ENCODE measurements at places on chromosomes 1 and 21. TPM values are rescaled to one million over a fixed set of nuclear protein-coding genes. Genes with fewer than 3 reads are reported as not detected.

DNA sequence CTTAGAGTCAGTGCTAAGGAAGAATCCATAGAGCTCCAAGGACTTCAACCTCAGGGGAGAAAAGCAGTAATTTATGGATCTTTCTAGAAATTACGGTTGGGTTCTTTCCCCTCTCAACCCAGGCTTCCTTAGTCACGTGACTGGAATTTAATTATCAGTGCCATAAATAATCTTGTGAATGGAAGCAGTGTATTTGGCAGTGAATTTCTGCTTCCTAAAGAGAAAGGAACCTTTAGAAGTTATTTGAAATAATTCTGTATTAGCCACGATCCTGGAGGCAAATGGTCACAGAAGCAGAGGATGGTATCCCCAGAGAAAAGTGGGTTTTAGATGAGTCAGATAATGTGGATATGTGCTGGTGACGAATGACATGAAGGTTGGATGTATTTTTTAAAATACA lies 89.6 kb downstream of the NFIA start:
- DNase-seq = no peak
- H3K4me1 ChIP-seq = peaks cover 16% of the 10 kb centered on the region
- no peak overlapping the region for H3K4me3 ChIP-seq
- no peak overlapping the region for H3K27ac ChIP-seq
- no peaks in the 10 kb centered on the region for H3K27me3 ChIP-seq
- H3K36me3 ChIP-seq = no peaks in the 10 kb centered on the region

DNA sequence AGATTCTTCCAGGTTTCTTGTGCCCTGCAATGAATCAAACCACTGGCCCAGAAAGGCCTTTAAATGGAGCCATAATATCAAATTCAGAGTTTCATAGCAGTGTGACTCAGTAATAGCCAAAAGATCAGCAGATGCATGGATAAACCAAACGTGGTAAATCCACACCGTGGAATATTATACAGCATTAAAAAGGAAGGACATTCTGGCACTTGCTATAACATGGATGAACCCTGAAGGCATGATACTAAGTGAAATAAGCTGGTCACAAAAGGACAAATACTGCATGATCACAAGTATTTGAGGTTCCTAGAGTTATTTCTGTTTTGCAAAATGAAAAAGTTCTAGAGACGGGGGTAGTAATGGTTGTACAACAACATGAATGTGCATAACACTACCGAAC lies 140.1 kb downstream of the TOMM20 start:
- no peaks in the 10 kb centered on the region for H3K36me3 ChIP-seq
- H3K4me3 ChIP-seq = no peak overlapping the region
- H3K27ac ChIP-seq = peak overlapping the region; percentile 86
- no peaks in the 10 kb centered on the region for H3K27me3 ChIP-seq
- no peak for DNase-seq
- peaks cover 43% of the 10 kb centered on the region for H3K4me1 ChIP-seq

- peak overlapping the region; percentile 85 for H3K4me3 ChIP-seq
- peak; percentile 75 for DNase-seq
- H3K27ac ChIP-seq = peak overlapping the region; percentile 88
- peaks cover 19% of the 10 kb centered on the region for H3K36me3 ChIP-seq
- no peaks in the 10 kb centered on the region for H3K27me3 ChIP-seq
Observed at GRCh38 chr21:42513985-42514882, 582 bp downstream of the SLC37A1 start.

DNA sequence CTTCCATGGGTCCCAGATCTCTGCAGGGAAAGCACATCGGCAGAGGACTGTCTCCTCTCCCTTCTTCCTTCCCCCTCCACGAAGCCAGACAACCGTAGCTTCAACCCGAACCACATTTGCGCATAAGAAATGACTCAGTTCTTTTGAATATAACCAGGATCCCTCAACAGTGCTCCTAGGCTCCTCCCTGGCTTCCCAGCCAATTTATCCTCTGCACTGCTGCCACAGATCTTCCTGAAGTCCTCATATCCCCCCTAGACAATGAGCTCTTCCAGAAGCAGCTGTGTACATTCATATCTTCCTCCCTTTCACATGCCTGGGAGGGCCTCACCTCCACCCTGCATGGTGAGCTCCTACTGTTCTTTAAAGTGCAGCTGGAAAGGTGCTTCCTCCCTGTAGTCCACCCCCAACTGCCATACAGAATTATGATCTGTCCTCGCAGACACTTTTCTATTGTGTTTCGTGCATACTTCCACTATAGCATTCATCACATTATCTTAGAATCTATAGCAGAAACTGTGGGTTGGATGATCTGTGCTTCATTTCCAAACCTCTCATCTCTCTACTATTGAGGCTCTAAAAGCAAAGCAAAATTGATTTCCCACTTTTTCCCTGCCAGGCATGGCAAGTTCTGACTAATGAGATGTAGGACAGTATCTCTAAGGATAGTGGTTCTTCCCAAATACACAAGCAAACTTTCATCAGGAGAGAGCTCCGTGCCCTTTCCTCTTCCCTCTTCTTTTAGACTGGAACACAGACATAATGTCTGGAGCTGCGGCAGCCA lies 179.3 kb upstream of the HMGB4 start:
- H3K4me3 ChIP-seq = no peak overlapping the region
- H3K27me3 ChIP-seq = peaks cover 16% of the 10 kb centered on the region
- no peak overlapping the region for H3K27ac ChIP-seq

DNA sequence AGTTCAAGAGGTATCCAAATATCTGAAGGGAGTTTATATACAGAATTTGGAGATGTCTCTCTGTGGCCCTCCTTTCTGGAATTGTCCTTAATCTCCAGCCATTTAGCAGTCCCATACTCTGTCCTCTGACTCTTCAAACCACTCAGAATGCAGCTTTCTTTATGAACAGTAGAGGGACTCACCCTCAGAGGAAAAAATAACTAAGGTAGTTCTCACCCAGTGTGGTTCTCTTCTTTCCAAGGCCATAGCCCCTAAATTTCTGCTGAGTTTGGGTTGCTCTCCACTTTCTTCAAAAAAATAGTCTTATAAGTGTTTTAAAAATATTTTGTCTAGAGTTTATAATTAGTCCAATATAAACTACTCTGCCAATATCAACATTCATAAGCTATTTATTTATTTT lies 369.7 kb downstream of the MATN1 start:
- peaks cover 3% of the 10 kb centered on the region for H3K27me3 ChIP-seq
- no peak overlapping the region for H3K27ac ChIP-seq
- DNase-seq = no peak
- H3K4me3 ChIP-seq = no peak overlapping the region
- no peaks in the 10 kb centered on the region for H3K4me1 ChIP-seq

Gene AQP10
- total RNA-seq = 0.47 TPM

Gene OR2L13
- total RNA-seq = not detected

Gene DPH2
- total RNA-seq = 15.0 TPM

All from lower lobe of right lung (tissue), 2 donors.